Activated CD4-positive, alpha-beta memory T cell treated with anti-CD3 and anti-CD28 coated beads, Interleukin-2, amount 10 ng/mL, durations not matched to agents 7 days and 5 days (primary cell): ENCODE measurements at places on chromosomes 7 and 10. TPM values are rescaled to one million over a fixed set of nuclear protein-coding genes. Genes with fewer than 3 reads are reported as not detected.

ZCWPW1 gene
- 3.0 TPM for total RNA-seq

CTAGE8 gene
- total RNA-seq, result 1.4 TPM

ANKRD1 gene
- total RNA-seq, result not detected

SPDYE6 gene
- total RNA-seq, result not detected
